ENCODE measurements at places on chromosomes 4 and X. TPM values are rescaled to one million over a fixed set of nuclear protein-coding genes. Genes with fewer than 3 reads are reported as not detected.

- no peak overlapping the region for H3K27ac ChIP-seq
- H3K27me3 ChIP-seq: peaks cover 29% of the 10 kb centered on the region
- H3K4me3 ChIP-seq: no peak overlapping the region
- H3K4me1 ChIP-seq: no peaks in the 10 kb centered on the region
Measured at GRCh38 chrX:103663981-103664762, 22.3 kb downstream of the MORF4L2 start.

RPGR gene
- polyA plus RNA-seq: 6.4 TPM

MAGED4 gene
- 0.10 TPM for polyA plus RNA-seq

NDST3 gene
- not detected for polyA plus RNA-seq

USP17L25 gene
- polyA plus RNA-seq: not detected

GPR119 gene
- polyA plus RNA-seq: not detected

SLC26A1 gene
- polyA plus RNA-seq: 0.22 TPM

AKAP14 gene
- polyA plus RNA-seq: not detected

INTU gene
- polyA plus RNA-seq: not detected

OPHN1 gene
- not detected for polyA plus RNA-seq

- no peak overlapping the region for H3K27ac ChIP-seq
- H3K36me3 ChIP-seq: no peaks in the 10 kb centered on the region
- no peak for DNase-seq
- H3K27me3 ChIP-seq: no peaks in the 10 kb centered on the region
- no peak overlapping the region for H3K4me3 ChIP-seq
- H3K4me1 ChIP-seq: no peaks in the 10 kb centered on the region
Measured at GRCh38 chr4:83362492-83363329, 28.1 kb upstream of the HPSE start.

OR13H1 gene
- not detected for polyA plus RNA-seq

TNIP3 gene
- not detected for polyA plus RNA-seq

SMIM10 gene
- 1.5 TPM for polyA plus RNA-seq

- no peak overlapping the region for H3K4me3 ChIP-seq
- H3K27ac ChIP-seq: no peak overlapping the region
- no peaks in the 10 kb centered on the region for H3K36me3 ChIP-seq
Measured at GRCh38 chrX:135000516-135000915, 9.7 kb downstream of the SMIM10 start.

ARAP2 gene
- 33.0 TPM for polyA plus RNA-seq

ARR3 gene
- not detected for polyA plus RNA-seq

DNA sequence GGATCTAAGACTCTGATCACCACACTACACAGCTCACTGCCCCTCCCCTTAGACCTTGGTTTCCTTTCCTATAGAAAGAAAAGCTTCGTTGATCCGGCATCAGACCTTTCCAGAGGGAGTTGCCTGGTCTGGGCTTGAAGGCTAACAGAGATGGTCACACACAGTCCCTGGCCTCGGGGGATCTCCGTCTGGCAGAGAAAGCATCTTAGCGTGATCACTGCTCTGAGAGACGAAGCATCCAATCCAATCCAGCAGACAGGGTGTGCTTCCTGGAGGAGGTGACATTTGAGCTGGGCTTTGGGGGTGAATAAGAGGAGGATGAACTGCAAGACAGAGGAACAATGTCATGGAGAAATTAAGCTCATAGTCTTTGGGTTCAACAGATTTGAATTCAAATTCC, 49.5 kb downstream of the HTRA3 start:
- peaks cover 2% of the 10 kb centered on the region for H3K36me3 ChIP-seq
- peak overlapping the region; percentile 8 for H3K27ac ChIP-seq
- H3K27me3 ChIP-seq: no peaks in the 10 kb centered on the region
- no peak overlapping the region for H3K4me3 ChIP-seq
- H3K4me1 ChIP-seq: no peaks in the 10 kb centered on the region
- DNase-seq: no peak

FAM47A gene
- not detected for polyA plus RNA-seq

CLDN22 gene
- not detected for polyA plus RNA-seq

DNA sequence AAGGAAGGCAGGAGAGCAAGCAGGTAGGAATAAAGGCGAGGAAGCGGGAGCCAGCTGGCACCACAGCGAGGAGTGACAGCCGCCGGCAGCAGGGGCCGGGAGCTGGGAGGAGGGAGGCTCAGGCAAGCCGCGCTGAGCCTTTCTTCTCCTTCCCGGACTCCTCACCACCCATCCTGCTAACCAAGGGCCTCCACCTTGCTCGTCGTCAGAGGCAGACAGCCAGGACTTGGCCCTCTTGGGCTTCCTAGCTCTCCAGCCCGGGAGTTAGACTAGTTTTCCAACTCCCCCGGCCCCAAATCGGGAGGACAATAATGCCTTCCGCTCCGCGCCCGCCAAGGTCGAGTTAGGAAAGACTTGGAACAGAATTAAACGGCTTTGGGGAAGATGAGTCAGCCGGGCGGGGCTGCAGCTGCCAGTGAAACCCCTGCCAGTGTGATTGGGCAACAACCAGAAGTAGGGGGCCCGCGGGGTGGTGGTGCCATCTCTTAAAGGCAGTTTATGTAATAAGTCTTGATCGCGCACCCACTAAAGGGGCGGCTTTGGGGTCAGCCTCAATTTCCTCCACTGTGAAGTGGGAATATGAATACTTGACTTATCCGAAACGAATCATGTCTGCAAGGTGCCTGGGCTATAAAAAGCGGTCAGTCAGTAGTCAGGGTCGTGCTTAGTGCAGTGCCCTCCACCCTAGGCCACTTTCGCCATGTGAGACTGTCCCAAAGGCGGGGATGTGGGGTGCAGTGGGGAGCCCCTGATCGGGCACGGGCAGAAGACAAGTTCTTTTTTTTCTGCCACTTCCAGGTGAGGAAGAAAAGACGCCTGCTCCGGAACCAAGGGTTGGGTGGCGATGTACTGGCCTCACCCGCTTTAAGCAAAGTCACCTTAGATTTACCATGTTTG, 6.7 kb upstream of the HSD17B10 start:
- no peaks in the 10 kb centered on the region for H3K36me3 ChIP-seq
- peak overlapping the region; percentile 76 for H3K4me3 ChIP-seq
- H3K27ac ChIP-seq: no peak overlapping the region

- H3K27ac ChIP-seq: no peak overlapping the region
- H3K36me3 ChIP-seq: no peaks in the 10 kb centered on the region
- H3K4me1 ChIP-seq: no peaks in the 10 kb centered on the region
- DNase-seq: no peak
- no peaks in the 10 kb centered on the region for H3K27me3 ChIP-seq
Measured at GRCh38 chrX:23896981-23897380, 10.8 kb downstream of the APOO start.

- no peak overlapping the region for H3K4me3 ChIP-seq
- DNase-seq: no peak
- H3K27ac ChIP-seq: peak overlapping the region; percentile 31
- peaks cover 6% of the 10 kb centered on the region for H3K27me3 ChIP-seq
- no peaks in the 10 kb centered on the region for H3K36me3 ChIP-seq
Measured at GRCh38 chrX:13685126-13685763, 3.7 kb upstream of the RAB9A start.

DNA sequence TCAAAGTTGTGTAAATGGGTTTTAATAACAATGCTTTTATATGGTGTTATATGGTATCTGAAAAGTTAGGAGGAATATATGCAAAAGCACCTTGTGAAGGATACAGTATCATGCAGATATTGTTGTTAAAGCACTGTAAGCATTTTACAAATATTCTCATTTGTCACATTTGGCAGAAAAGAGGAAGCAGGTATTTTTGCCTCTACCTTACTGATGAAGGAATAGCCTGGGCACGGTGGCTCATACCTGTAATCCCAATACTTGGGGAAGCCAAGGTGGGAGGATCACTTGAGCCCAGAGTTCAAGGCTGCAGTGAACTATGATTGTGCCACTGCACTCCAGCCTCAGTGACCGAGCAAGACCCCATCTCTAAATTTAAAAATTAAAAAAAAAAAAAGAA, 12.2 kb upstream of the GDPD2 start:
- H3K27me3 ChIP-seq: no peaks in the 10 kb centered on the region
- no peak for DNase-seq
- H3K36me3 ChIP-seq: no peaks in the 10 kb centered on the region
- H3K4me1 ChIP-seq: no peaks in the 10 kb centered on the region
- no peak overlapping the region for H3K27ac ChIP-seq
- no peak overlapping the region for H3K4me3 ChIP-seq

- H3K27ac ChIP-seq: no peak overlapping the region
- no peaks in the 10 kb centered on the region for H3K36me3 ChIP-seq
Measured at GRCh38 chr4:20305976-20306375, 54.3 kb downstream of the SLIT2 start.

DNA sequence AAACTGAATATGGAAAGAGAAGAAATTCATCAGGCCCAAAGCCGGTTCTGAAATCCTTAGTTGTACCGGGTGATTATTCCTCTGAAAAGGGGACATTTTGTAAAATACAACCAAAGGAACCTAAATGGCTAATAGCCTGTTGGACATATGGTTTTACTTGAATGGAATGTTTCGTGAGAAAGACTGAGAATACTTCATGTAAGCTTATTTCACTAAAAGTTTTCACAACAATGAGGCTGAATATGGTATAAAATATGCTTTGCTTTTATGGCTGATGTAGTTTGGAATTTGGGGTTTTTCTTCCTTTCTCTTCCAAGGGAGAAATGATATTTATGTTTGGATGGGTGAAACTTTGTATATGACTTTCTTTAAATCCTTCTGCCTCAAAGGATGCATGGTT, 2.7 kb downstream of the GRIA3 start:
- H3K4me1 ChIP-seq: peaks cover 8% of the 10 kb centered on the region
- no peak overlapping the region for H3K27ac ChIP-seq
- no peak overlapping the region for H3K4me3 ChIP-seq
- peaks cover 10% of the 10 kb centered on the region for H3K36me3 ChIP-seq
- no peak for DNase-seq
- peaks cover 52% of the 10 kb centered on the region for H3K27me3 ChIP-seq

BANK1 gene
- polyA plus RNA-seq: 473 TPM

ARHGEF6 gene
- polyA plus RNA-seq: 57.0 TPM

DNA sequence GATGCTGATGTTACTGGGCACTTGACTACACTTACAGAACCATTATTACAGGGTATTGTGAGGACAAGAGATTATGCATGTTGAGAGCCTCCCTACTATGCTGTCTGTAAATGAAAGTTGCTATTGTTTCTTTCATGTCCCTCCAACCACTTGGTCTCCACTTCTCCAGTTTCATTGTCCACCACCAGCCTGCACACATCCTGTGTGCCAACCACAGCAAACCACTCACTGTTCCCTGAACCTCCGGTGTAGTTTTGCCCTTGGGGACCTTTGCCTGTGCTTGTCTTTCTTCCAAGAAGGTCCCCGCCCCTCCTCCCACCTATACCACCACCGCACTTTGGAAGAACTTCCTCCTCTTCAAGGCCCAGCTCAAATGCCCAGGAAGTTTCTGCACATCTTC, 43.1 kb upstream of the AFF2 start:
- H3K4me3 ChIP-seq: no peak overlapping the region
- H3K27ac ChIP-seq: no peak overlapping the region
- no peak for DNase-seq
- H3K36me3 ChIP-seq: no peaks in the 10 kb centered on the region
- H3K4me1 ChIP-seq: peaks cover 16% of the 10 kb centered on the region
- H3K27me3 ChIP-seq: no peaks in the 10 kb centered on the region

DNA sequence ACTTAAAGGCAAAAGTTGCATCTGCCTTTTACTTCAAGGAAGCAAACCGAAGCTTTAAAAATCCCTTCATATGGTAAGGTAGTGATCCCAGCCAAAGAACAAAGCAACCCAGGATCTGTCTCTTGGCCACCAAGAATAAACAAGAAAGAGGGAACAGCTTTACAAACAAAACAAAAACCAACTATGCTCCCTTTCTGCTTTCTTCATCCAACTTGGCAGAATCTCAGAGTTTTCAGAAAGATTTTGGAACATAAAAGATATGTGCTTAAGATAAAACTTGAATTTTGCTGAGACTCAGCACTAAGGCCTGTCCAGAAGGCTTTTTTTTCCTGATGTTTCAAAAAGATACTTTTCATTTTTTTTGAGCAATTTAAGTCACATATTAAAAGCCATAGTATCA, 94.0 kb downstream of the COL4A6 start:
- no peaks in the 10 kb centered on the region for H3K4me1 ChIP-seq
- H3K4me3 ChIP-seq: no peak overlapping the region
- DNase-seq: no peak
- H3K36me3 ChIP-seq: no peaks in the 10 kb centered on the region

DNA sequence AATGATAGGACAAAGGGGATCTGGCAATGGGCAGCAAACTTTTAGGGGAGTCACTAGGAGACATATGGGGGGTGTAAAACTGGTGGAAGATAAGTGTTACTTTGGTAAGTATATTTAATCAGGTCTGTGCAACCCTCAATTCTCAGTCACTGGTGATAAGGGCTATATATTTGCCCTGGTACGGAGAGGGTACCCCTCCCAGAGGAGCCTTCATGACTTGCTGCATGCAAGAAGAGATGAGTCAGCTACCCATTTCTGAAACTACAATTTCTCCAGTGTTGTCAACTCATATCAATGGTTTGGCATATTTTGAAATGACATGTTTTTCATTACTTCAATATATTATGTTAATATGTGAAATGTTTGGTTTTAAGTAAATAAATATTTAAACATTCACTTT, 14.3 kb downstream of the SMARCAD1 start:
- no peak overlapping the region for H3K27ac ChIP-seq
- no peak overlapping the region for H3K4me3 ChIP-seq
- H3K4me1 ChIP-seq: peaks cover 13% of the 10 kb centered on the region
- DNase-seq: no peak
- H3K36me3 ChIP-seq: peaks cover 12% of the 10 kb centered on the region

DNA sequence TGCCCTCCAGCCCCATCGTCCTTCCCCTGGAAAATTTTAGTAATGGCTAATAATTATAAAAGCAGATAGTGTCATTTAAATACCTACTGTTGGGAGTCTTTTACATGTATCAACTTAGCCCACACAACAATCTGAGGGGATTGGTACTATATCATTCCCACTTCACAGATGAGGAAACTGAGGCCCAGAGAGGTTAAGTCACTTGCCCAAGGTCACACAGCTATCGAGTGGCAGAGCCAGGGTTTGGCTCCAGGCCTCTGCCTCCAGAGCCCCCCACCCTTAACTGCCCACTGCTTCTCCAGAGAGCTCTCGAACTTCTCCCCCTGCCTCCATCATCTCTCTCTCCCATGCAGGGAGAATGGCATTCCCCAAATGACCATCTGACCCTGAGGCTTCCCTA, 7.4 kb downstream of the C4orf50 start:
- peaks cover 13% of the 10 kb centered on the region for H3K36me3 ChIP-seq
- no peak overlapping the region for H3K27ac ChIP-seq
- H3K4me1 ChIP-seq: peaks cover 4% of the 10 kb centered on the region

- peak overlapping the region; percentile 61 for H3K27ac ChIP-seq
- H3K27me3 ChIP-seq: peaks cover 13% of the 10 kb centered on the region
- H3K4me3 ChIP-seq: peak overlapping the region; percentile 27
- DNase-seq: peak; percentile 69
- H3K4me1 ChIP-seq: peaks cover 36% of the 10 kb centered on the region
- no peaks in the 10 kb centered on the region for H3K36me3 ChIP-seq
Measured at GRCh38 chr4:37682701-37683401, 3.3 kb downstream of the RELL1 start.

DNA sequence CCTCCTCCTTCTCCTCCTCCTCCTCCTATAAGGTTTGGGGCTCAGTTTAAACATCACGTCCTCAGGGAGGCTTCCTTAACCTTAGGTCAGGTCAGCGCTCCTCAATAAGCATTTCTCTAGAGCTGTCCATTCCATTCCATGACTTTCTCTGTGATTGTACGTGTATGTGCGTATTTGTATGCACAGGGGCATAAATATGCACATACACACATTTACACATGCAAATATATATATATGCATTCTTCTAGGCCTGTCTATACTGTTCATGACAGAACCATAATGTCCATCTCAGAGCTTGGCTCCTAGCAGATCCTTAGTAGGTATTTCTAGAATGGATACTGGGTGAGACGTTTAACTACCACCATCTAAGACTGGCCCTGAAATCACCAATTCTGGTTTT, 258.6 kb downstream of the STIM2 start:
- H3K4me3 ChIP-seq: no peak overlapping the region
- H3K36me3 ChIP-seq: no peaks in the 10 kb centered on the region
- H3K4me1 ChIP-seq: no peaks in the 10 kb centered on the region
- peaks cover 8% of the 10 kb centered on the region for H3K27me3 ChIP-seq
- DNase-seq: no peak

LRAT gene
- not detected for polyA plus RNA-seq

All from naive B cell (primary cell).